ENCODE measurements at places on chromosomes 7 and 10. TPM values are rescaled to one million over a fixed set of nuclear protein-coding genes. Genes with fewer than 3 reads are reported as not detected.

UNCX gene
- total RNA-seq = not detected

CABCOCO1 gene
- not detected for total RNA-seq

KEL gene
- 0.14 TPM for total RNA-seq

ADAMTS14 gene
- total RNA-seq = not detected

ATOH7 gene
- total RNA-seq = not detected

OGDHL gene
- total RNA-seq = not detected

NPVF gene
- total RNA-seq = not detected

CREB5 gene
- 0.58 TPM for total RNA-seq

CCL26 gene
- not detected for total RNA-seq

- no peak for DNase-seq
These were observed at the start of gene PRSS1 for GRCh38 chr7:142749218-142749993. Gene PRSS1, plus strand, starts transcription at chr7:142749472. Its CDS starts 13 bp downstream, at chr7:142749485.

GRCh38 chr10:16195178-16195769, 241.5 kb upstream of the PTER start:
- DNase-seq = no peak

DNA sequence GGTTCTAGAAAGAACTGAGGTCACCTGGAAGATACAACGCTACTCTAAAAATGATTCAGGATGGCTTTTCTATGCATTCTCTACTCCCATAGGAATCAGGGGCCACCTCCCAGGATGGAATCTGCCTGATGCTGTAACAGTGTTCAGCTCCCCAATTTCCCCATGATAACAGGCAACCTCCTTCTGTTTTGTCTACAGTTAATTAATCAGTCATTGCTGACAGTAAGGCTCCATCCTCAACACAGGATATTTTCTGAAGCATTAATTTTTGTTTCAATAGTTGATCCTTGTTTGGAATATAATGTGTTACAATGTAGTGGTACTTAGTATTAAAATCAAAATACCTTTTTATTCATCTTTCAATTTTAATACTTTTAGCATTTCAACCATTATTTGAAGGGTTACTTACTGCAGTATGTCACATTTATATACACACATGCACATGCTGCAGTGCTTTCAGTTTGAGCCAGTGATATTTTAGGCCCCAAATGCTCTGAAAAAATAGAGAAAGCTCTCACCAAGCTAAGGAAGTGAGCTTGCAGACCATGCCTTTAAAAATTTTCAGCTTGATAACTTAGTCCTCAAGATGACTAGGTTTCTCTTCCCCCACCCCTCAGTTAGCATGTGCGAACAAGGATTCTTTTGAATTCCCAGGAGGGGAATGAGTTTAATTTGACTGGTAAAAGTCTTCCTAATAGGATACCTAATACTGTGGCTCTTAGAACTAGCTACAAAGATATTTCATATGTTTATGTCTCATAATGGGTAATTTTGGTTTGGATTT, 592 bp upstream of the PIK3CG start:
- DNase-seq = no peak

GRCh38 chr7:47591655-47592572, 10.0 kb upstream of the TNS3 start:
- DNase-seq = no peak

DNA sequence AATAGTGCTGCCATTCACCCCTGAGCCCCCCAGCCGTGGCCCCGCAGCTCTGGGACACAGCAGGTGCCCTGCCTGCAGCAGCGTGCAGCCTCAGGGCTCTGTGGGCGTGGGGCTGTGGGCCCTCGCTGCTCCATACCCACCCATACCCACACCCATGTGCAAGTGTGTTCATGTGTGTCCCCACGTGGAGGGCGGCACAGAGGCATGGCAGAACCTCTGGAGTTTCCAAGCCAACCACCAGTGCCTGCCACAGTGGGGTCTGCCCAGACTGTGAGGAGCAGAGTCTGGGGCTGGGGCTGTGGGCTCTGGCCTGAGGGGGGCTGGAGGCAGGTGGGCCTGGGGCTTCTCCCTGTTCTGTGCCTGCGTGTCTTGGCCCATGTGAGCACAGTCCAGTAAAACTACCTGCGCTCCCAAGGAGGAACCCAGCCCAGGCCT, 2.4 kb downstream of the PRAP1 start:
- DNase-seq = no peak

- DNase-seq = no peak
These were observed 11.4 kb upstream of the PTER start for GRCh38 chr10:16425449-16425848.

- DNase-seq = no peak
These were observed 136.3 kb downstream of the DOCK1 start for GRCh38 chr10:127041552-127041951.

GRCh38 chr10:125023255-125023654, 81.3 kb downstream of the ZRANB1 start:
- DNase-seq = no peak

DNA sequence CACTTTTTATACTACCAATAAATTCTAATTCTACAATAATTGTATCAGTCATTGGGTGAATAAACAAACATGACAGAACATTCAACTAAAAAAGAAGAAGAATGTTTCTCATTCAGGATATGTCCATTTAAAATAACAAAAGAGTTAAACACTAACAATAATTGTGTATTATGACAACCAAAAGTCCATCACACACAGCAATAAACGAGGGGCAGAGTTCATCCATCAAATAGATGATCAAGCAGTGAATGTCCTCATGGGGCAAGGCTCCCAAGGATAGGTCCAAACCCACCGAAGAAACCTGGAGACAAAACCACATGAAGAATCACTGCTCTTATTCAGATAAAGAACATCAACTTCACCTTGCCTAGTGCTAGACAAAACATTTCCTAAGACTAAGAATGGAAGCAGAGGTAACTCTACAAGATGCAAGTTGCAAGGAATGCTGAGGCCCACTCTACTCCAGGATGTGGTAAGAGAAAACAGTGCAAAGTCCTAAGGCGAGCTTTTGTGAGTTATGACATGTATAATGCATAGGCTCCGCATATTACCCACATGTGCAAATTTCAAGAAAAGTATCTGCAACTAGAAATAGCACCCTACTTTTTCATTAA, 115.1 kb downstream of the PARD3 start:
- DNase-seq = no peak

- DNase-seq = no peak
These were observed 272.6 kb downstream of the FGFR2 start for GRCh38 chr10:121325490-121326231.

- DNase-seq = no peak
These were observed 301.5 kb downstream of the ZEB1 start for GRCh38 chr10:31620226-31621151.

DNA sequence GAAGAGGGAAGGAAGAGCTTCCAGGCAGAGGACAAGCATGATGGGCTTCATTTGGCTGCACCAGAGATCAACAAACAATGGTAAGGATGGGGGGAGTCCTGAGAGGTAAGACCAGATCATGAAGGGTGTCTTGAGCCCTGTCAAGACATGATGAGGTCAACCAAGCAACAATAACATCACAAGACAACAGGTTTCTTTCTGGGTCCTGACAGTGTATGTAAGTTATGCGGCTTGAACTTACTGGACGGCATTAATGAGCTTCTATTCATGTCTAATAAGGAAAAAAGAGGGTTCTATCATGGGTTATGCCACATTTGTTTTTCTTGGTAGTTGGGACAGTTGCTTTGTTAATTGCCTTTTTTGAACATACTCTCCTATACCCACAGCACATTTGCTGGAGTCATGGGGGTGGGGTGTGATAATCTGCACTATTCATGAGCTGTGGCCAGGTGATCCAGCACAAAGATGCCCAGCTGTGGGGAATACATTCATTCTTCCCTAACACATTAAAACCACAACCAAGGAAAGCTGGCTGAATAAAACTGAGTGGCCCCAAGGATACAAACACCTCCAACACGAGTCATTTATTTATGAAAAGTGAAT, 168.8 kb upstream of the KLF14 start:
- no peak for DNase-seq

DNA sequence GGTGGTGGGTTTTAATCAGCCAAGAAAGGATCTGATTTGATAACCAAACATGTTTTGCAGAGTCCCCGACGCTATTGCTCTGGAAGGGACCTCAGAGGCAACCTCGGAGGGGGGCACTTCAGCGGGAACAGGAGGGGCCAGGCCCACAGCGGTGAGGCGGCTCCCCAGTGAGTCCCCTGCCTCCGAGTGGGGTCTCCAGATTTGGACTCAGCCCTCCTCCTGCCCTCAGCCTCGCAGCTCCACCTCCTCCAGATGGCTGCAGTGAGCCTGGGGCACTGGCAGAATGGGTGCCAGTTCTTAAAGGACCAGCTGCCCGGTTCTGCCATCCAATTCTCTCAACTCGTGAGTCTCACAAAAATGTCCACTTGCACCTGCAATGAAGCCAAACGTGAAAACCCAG, 61.0 kb upstream of the NANOS1 start:
- no peak for DNase-seq

DNA sequence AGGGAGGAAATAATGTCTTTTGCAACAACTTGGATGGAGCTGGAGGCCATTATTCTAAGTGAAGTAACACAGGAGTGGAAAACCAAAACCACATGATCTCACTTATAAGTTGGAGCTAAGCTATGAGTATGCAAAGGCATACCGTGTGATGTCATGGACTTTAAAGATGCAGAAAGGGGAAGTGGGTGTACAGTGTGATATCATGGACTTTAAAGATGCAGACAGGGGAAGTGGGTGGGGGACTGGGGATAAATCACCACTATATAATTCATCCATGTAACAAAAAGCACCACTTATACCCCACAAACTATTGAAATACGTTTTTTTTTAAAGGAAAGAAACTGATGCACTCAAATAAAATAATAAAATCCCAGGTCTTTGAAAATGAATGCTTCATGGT, 29.5 kb downstream of the LYZL2 start:
- no peak for DNase-seq

DNA sequence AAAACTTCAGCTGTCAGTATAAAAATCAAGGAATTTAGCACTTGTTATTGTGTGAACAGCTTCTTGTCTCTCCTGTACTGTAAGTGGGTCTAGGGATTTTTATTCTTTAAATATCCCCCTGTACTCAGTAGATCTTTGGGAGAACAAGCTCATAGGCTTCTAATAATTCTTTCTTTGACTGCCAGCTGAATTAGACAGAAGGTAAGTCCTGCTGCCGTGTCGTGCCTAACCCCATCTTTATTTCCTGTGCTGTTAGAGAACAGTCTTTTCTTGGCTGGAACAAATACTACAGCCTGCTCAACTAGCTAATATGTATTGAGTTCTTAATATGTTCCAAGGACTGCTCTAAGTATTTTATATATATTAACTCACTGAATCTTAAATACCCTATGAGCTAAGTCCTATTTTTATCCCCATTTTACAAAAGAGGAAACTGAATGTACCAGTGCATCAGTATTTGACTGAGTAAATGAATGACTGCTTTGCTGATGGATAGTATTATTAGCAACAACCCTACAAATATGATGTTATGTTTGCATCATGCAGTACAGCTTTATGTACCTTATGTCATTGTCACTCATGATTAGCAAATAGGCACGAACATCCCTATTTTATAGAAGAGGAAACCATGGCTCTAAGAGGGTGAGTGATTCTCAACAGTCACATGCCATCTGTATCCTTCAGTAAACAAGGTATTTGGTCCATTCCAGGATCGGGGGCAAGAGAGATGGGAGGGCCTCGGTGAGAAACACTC, 5.5 kb upstream of the DUSP5 start:
- DNase-seq = no peak

GRCh38 chr7:25249772-25250171, 21.5 kb upstream of the NPVF start:
- no peak for DNase-seq

GRCh38 chr10:133481086-133481643, 27.4 kb downstream of the SCART1 start:
- no peak for DNase-seq

GRCh38 chr7:128778946-128779345, 3.4 kb upstream of the OPN1SW start:
- DNase-seq = no peak

DNA sequence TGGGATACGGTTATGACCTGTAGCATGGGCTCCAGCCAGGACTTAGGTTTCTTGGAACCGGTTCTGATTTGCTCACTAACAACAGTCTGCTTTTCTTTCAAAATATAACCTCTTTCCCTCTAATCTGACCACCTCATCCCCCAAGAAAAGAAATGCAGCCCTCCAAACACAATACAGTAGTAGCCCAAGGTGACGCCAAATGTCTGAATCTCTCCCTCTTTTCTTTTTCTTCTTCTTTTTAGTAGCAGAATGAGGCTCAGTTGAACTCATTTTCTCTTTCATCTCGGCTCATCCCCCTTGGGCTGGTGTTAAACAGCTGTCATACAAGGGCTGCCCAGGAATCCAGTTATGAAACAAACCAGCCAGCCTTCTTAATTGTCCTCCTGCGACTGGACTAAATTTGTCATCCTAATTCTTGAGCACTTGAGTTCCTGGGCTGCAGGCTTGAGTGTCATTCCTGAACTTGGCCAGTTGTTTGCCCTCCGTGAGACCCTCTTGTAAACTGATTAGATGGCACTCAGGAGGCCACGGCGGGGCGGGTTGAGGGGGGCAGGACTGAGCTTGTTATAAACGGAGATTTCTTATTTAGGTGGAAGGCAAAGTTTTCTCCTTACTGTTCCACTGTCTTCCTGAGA, 94.8 kb downstream of the SORCS3 start:
- no peak for DNase-seq

DNA sequence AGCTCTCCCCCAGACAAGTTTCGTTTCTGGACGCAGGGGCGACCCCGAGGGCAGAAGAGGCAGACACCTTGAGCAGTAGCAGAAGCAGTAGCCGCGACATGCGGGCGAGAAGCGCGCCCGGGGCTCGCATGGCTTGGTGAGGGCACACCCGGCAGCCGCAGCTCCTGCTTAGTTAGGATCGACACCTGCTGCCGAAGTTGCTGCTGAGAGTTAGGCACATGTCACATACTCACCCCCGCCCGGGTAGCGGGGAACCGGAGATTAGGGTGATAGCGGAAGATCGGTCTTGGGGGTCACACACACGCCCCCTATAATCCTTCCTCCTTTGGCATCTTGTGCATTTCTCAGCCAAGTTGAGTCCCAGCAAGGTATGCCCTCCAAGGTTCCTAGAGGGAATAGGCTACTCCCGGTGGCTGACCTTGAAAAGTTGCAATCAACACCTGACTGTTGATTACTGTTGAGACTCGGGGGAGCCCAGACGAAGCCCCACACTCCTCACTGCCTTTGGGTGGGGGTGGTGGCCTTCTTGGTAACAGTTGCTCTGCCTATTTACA, 668 bp downstream of the GPR37 start:
- DNase-seq = peak; percentile 4
